ENCODE measurements at places on chromosomes 13 and 19. TPM values are rescaled to one million over a fixed set of nuclear protein-coding genes. Genes with fewer than 3 reads are reported as not detected.

GRCh38 chr19:49854378-49855263 is 3.7 kb downstream of the PTOV1 start:
- no peak for DNase-seq

DNA sequence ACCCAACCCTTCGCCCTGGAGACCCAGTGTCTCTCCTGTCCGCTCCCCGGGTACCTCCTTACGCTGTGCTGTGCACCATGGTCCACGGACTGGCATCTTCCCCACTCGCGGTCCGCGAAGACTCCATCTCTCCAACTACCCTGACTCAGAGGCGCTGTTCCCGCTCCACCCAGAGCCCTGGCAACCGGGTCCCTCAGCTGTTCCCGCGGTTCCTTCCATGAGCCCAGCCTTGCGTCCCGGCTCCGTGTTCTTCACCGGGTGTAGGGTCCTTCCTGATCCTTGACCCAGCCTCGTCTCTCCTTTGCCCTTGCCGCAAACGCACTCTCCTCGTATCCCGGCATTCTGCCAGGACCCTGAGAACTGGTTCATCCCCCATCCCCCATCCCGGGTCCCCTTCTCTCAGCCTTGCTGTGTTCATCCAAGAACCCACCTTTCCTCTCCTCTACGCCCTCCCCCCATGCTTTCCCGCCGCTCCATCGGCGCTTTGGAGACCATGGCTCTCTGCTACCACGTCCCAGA is 664 bp downstream of the ICAM5 start:
- DNase-seq = no peak

DNA sequence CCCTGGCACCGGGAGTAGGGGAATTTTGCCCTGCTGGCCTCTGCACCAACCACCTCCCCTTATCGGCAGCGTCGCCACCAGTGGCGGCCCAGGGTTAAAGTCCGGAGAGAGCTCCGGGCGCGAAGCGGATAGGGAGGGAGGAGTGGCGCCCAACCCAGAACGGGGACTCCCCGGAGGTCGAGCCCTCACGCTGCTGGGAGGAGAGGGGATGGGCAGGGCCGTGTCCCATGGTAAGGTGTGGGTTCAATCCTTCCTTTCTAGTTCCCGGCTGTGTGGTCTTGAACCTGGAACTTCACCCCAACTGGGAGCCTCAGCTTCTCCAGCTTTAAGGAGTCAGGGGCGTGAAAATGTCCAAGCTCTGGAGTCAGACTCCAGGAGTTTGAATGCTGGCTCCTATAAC is 23.3 kb upstream of the BCL3 start:
- no peak for DNase-seq

DNA sequence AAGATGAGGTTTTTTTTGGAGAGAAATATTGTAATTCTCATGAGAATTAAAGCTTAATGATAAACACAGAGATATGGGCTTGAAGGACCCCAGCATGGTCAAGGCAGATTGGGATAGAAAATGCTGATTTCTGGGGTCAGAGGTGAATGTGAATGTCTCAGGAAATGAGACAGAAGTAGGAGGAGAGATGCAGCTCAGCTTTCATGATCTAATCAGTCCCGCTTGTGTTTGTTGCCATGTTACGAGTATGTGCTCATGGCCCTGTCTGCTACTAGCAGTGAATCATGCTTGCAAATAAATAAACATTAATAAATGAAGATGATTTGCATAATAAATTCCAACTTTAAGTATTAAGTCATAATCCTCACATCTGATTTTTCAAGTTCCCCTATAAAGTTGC is 23.0 kb upstream of the NDFIP2 start:
- no peak for DNase-seq

DNA sequence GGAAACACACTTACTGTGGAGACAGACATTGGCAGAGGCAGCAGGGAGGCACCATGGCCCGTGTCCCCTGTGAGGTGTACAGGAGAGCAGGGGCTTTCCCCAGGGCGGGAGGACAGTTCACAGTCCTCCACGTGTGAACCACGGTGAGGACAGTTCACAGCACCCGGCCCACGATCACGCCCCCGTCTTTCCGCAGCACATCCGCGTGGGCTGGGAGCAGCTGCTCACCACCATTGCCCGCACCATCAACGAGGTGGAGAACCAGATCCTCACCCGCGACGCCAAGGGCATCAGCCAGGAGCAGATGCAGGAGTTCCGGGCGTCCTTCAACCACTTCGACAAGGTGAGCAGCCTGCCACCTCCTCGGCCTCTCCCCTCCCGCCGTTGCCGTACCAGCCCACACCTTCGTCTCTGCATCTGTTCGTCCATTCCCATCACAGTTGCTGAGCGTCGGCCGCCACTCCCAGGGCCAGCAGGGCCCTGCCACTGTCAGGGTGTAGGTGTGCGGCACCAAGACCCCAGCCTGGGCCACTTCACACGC is 17.4 kb downstream of the CAPN12 start:
- DNase-seq = no peak

GRCh38 chr13:50678464-50679162 is 164.9 kb downstream of the DLEU7 start:
- peak; percentile 36 for DNase-seq

The ZNF256 gene
- not detected for total RNA-seq

All from HCT116 (cell line).